ENCODE measurements at places on chromosomes 6 and 20.

- DNase-seq: no peak
Measured at GRCh38 chr6:30592287-30592686, 21.0 kb downstream of the ABCF1 start.

DNA sequence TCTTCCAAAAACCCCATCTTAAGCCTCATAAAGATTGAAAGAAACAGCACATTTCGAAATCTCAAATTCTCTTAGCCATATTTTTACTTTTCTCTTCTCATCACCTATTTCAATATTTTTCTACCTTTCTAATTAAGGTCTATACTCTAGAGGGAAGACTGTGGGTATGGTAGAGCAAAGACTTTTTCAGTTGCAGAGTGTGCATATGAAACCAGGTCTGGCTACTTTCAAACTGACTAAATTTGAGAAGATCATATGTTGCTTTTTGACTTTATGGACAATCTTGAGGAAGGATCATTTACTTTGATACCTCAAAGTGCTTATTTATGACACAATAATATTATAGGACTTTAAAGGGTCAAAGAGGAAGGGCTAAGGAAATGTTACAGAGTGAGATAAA, 20.7 kb downstream of the FILIP1 start:
- DNase-seq: no peak

DNA sequence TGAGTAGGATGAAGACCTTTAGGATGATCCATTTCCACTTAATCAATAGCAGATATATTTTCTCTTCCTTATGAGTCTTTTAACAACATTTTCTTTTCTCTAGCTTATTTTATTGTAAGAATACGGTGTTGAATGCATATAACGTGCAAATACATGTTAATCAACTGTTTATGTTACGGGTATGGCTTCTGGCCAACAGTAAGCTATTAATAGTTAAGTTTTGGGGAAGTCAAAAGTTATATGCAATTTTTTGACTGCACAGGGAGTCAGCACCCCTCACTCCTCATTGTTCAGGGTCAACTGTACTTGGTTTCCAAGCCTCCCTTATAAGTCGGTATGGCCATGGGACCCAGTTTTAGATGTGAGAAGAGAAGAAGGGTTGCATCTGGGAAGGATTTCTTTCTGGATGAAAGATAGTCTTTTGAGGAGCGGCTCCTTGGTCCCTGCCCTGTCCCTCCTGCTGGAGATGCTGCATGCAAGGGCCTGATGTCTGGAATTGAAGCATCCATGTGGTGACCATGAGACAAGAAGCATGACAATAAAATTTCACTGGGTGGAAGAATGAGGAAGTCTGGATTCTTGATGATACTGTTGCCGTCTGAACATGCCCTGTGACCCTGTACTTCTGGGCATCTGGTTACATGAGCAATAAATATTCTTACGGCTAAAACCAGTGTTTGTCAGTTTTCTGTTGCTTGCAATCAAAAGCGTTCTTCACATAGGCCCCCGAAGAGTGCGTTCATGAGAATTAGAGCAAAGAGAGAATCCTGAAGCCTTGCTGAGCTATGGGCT, 194.7 kb upstream of the PMEPA1 start:
- no peak for DNase-seq

- DNase-seq: no peak
Measured at GRCh38 chr20:24778585-24779031, 170.5 kb upstream of the CST7 start.

DNA sequence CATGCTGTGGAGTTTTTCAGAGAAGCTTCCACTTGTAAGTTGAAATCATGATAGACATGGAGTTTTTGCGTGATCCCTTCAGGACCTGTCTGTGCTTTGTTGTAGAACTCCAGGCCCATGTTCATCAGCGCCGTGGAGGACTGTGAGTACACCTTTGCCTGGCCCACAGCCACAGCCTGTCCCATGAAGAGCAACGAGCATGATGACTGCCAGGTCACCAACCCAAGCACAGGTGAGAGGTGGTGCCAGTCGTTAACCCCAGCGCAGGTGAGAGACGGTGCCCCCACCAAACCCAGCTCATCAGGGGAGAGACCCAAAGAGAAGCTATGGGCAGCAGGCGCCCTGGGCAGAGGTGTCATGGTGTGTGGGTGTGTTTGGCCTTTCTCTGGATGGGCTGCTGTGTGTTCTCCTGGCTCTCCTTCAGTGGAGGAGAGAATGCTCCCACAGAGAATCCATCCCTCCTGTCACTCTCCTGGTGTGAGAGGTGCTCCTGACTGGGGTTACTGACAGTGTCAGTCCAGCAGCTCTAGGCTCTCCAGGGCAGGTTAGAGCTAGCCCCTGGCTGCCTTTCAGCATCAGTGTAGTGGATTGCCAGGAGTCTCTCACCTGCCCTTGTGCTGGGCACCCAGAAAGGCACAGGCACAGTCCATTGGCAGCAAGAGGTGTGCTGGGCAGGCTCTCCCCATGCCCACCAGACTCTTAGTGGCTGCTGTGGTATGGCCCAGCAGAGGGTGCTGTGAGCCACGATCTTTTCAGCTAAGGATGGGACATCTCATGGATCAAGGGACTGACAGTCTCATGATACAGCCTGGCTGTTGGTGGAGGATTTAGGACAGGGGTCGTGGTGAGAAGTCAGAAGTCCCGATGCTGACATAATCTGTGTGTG, 49.6 kb upstream of the SLC22A1 start:
- peak; percentile 0 for DNase-seq

- DNase-seq: no peak
Measured at GRCh38 chr6:137092018-137092417, 47.3 kb upstream of the IL20RA start.

DNA sequence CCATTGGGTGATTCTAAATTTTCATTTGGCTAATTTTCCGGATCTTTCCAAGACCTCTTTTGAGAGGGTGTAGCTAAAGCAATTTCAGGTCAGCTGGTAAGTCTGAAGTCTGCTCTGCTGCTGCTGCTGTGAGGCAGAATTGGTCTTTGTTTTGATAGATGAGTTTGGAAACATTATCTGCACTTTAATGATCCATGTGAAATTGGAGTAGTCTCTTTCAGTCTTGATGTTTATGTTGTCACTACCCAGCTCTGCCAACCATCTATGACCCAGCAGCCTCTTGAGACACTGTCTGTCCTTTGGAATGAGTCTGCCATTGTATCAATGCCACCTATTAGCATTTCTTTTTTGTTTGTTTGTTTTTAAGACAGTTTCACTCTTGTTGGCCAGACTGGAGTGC, 44.1 kb downstream of the TXNDC5 start:
- no peak for DNase-seq

- DNase-seq: peak; percentile 81
Measured at GRCh38 chr6:157644043-157644810, 178.8 kb upstream of the SNX9 start.

DNA sequence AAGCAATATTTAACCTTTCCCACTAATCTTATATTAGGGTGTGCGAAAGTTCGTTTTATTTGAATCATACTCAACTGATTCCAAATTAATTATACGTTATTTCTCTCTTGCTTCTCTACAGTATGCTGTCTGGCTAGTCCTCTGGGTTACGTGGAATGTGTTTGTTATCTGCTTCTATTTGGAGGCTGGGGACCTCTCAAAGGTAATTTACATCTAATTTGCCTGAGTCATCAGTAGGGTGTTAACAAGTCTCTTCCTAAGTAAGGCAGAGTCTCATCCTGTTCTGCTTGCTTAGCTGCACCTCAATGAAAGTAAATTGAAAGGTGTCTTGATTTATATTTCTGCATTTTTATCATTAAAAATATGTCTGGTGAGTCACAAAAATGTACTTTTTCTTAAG, 551.5 kb downstream of the NKAIN2 start:
- DNase-seq: no peak

DNA sequence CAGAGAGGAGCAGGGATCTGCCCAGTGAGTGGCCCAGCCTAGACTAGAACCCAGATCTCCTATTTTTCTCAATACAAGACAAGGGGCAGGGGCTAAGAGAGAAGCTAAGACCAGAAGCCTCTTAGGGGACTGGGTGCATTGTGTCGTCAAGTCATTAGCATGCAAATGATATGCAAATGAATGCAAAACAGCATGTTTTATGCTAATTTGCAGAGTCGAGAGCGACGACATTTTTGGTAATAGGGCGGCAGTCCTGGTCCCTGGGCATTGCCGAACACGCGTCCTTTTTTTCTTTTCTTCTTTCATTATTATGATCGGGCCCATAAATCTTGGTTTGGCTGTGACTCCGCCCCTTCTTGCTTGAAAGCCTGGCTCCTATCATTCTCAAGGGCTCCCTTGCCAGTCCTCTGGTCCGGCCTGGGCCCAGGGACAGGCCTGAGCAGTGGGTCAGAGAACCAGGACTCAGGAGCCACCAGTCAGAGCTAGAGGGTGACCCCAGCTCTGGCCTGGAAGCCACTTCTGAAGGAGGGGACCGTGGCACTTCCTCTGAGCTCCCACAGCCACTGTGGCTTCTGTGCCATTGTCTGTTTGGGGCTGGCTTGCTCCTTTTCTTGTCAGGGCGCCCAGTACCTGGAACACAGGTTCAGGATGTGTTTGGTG, 32.0 kb upstream of the SCRT2 start:
- DNase-seq: no peak

DNA sequence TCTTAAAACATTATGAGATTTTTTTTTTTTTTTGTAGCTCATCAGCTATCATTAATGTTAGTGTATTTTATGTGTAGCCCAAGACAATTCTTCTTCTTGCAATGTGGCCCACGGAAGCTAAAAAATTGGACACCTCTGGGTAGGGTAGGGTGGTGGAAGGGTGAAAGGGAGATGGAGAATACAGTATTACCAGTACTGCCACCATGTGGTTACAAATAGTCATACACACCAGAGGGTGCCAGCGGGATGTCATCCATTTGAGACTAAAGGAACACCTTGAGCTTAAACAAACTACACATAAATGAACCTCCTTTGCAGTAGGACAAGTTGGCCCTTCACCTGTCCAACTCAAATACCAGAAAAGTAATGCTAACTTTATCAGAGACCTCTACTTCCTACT, 601.9 kb downstream of the HTR1B start:
- DNase-seq: no peak

GRCh38 chr6:100339574-100340255, 125.0 kb downstream of the SIM1 start:
- no peak for DNase-seq

DNA sequence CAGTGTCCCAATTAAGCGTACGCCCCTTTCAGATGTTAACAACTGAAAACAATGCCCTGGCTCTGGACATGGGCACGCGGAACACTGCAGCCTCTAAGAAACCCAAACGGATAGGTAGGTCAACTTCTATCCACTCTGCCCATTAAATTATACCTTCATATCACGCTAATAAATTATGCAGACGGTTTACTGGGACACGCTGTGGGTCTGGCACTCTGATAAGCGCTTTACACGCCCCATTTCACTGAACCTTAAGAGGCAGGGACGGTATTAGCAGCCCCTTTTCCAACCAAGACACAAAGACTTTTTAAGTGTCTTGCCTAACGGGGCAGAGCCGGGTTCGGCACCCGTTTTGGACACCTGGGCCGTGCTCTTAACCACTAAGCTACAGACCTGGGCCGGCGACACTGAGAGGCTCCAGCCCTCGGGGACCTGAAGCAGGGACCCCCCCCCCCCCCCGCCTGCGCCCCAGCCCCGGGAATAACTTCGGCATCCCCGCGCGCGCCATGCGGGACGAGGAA, 744 bp downstream of the STAU1 start:
- DNase-seq: no peak

GRCh38 chr20:60587986-60588385, 629.8 kb downstream of the CDH26 start:
- DNase-seq: no peak

- no peak for DNase-seq
Measured at GRCh38 chr20:10675450-10675848, 1.6 kb upstream of the JAG1 start.

DNA sequence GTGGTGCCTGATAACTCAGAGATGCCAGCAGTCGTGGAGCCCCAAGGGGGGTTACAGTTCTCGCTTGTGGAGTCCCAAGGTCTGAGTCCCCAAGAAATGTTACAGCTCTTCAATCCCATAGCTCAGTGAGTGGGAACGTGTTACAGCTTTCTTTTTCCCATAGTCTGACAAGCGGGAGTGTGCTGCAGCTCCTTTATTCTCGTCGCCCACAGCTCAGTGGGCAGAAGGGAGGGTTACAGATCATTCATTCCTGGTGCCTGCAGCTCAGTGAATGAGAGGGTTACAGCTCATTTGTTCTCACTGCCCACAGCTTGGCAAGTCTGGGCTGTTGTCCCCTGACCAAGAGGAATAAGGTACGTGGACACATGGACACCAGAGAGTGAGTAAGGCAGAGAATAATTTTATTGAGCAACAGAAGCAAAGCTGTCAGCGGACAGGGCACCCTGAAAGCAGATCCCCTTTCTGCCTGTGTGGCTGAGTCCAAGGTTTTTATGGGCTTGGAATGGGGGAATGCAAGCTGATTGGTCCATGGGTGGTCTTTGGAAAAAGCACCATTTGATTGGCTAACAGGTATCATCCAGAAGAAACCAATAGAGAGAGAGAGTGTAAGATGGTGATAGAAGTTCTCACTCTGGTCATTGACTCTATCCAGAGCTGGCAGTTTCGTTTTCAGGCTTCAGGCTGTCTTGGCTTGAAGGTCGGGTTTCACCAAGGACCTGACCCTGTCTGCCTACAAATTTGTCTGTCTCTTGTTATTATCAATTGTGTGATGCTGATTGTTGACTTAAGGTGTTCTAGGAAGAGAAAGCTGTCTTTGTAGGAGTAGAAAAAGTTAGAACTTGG, 16.4 kb downstream of the RNF217 start:
- DNase-seq: no peak

- no peak for DNase-seq
Measured at GRCh38 chr20:38083338-38084048, 49.9 kb downstream of the RPRD1B start.

- DNase-seq: no peak
Measured at GRCh38 chr6:163797296-163797845, 382.9 kb downstream of the QKI start.

DNA sequence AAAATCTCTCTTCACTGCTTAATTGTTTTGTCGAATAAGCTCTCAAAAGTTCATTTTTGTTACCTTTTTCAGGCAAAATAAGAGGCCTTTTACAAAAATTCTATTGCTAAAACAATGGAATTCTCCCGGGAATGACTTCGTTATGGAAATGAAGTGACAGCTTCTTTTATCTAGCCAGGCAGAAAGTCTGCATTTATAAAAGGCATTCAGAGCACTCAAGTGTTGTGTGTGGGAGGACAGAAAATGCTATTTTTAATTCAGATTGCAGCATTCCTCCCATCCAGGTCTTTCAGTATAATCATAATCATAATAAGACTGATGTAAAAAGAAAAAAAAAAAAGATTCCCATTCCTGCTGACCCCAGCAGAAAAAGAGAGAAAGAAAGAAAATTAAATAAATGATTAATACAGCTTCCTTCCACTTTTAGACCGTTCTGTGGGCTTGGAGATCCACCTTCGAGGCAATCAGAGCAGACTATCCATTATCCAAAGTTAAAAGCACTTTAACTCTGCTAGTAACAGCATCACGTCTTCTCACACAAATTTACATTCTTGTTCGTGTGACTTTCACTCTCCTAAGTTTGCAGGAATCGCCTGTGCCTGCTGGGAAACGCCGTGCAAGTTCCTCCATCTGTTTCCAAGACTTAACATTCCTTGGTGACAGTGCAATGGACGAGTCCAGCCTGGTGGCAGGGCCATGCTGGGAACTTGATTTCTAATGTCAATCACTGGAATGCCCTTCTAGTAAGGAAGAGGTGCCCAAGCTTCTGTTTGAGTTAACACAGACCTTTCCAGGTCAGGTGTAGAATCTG, 258.8 kb downstream of the GMPR start:
- no peak for DNase-seq
